ENCODE measurements at places on chromosomes 11 and 22.

DNA sequence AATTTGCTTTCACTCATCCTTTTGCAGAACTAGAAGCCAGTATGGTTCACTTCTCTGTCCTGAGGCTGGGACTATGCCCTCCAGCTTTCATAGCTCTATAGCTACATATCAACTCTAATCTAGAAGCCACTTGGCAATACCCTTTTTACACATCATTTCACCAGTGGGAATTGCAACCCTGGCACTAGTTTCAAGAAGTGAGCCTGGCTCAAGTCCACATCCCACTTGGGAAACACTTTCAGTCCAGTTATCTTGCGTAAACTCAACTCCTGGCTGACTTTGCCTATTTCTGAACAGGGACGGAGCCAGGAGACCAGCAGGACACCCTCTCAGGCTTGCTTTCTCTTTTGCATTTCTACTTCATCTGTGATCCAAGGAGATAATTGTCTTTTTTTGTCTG is 19.9 kb upstream of the FAT3 start:
- DNase-seq: no peak

DNA sequence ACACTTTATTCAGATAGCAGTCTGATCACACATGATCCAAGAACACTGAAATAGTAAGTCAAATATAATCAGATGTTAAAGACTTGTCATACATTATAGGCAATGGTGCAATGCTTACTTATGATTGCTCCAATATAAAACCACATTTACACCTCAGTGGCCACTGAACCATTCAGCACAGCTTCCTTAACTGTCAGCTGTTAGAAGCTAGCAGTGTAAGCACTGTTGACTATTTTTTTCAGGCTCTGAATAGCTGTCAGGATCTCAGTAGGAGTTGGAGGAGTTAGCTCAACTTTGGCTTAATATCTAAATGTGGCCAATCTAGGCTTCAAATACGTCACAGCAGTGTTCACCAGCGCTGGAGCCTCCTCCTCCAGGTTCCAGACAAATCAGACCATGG is 36.6 kb downstream of the METTL15 start:
- DNase-seq: no peak

DNA sequence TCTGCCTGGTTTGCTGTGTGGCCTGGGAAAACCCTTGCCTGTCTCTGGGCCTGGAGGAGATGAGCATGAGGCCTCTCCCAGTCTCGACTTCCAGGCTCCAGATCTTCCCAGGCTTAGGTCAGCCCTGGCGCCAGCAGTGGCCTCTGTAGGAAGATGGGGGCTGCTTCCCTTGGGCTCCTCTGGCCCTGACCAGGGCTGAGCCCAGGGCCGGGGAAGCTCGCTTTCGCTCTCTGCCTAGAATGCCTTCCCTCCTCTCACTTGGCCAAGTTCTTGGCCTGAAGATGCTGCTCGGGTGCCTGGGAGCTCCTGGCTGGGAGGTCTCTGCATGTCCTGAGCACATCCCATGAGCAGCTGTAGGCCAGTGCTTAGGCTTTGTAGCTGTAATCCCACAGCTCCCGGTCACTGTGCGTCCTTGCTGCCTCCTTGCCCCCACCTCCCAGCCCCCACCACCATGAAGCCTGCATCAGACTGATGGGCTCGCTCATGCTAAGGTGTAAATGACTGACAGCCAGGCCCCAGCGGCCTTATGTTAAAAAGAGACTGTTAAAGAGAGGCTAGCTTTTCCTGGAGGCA is 25.5 kb downstream of the SHISAL1 start:
- DNase-seq: no peak

DNA sequence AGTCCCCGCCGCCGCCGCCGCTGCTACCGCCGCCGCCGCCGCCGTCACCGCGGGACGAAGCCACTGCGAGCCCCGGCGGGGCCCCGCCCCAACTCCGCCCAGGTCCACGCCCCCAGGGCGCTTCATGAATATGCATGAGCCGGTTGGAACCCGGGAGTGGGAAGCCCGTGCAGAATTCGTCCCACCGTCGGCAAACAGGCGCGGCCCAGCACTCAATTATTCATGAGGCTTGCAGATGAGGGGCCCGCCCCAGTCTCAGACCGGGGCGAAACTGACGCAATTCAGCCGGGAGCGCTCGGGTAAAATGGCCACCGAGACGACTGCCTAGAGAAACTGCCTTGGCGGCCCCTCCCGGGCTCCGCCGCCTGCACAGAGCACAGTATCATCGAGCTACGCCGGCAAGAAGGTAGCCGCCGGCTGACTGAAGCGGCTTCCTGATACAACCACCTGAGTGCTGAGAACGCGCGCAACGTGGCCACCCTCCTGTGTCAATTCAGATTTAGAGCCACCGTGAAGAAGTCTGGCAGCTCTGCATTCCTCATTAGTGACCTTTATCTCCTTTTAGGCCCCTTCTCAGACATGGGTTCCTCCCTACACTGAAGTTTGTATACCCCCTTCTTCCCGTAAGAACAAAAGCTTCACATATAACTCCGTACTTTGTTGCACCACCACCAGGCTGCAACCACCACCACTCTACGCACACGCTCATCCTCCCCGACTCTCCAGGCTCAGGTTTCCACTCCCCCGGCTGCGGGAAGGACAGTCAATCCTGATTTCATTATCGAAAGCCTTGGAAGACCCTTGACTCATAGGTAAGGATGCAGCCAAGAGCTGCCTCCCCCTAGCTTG is at the start of gene TNKS1BP1:
Gene TNKS1BP1, minus strand, starts transcription at position 67 of the 849 bp plus-strand sequence. CDS start 3,067 bp downstream, outside the sequence.
- DNase-seq: peak; percentile 88

- no peak for DNase-seq
Measured at GRCh38 chr11:125886997-125887372, 483 bp upstream of the HYLS1 start.

GRCh38 chr11:122863704-122864326 is 18.7 kb upstream of the JHY start:
- DNase-seq: no peak

GRCh38 chr11:45507916-45508315 is 157.5 kb downstream of the CHST1 start:
- no peak for DNase-seq

- no peak for DNase-seq
Measured at GRCh38 chr11:100208207-100208606, 478.9 kb upstream of the ARHGAP42 start.
